ENCODE measurements at places on chromosomes 12 and 14.

DNA sequence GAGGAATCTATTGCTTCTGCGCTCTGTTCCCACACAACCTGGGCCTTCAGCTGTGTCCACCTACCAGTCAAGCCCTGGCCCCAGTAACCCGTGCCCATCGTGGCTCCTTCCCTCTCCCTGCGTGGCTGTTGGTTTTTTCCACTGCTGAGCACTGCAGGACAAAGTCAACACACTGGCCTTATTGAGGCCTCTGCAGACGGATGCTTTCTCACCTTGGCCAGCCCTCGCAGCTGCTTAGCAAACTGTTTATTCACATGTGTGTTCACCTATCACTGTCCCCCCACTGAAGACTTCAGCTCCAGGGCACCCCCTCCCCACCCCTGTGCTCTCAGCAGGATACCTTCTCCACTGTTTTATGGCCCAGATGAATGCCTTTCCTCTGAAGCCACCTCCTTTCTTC, 12.8 kb upstream of the GPX2 start:
- no peak for DNase-seq

- DNase-seq: no peak
These were observed 77.4 kb downstream of the OTOGL start for GRCh38 chr12:80176706-80177105.

DNA sequence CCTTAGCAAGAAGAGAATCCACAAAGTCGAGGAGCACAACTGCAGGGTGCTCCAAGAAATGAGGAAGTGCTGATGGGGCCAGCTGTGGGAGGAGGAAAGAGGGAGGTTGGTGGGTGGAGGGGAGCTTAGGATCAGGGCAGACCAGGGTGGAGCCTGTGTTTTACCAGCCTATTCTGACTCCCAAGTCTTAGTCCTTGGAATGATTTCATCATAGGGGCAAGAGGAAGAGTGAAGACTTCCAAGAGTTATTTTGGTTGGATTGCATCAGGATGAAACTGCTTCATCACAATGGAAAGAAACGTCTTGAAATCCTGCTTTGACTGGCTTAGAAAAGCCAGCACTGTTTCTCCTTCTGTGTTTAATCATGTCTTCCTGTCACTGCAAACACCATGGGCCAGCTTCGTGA, 194.0 kb downstream of the DPF3 start:
- DNase-seq: no peak

GRCh38 chr12:123533672-123534643, at the start of gene RILPL1:
Gene RILPL1, minus strand, starts transcription at chr12:123533719. Its CDS starts 237 bp downstream, at chr12:123533482.
- DNase-seq: peak; percentile 22

GRCh38 chr14:99650189-99650588, 5.3 kb downstream of the HHIPL1 start:
- no peak for DNase-seq

GRCh38 chr12:26318661-26319068, 123.3 kb downstream of the SSPN start:
- DNase-seq: no peak

DNA sequence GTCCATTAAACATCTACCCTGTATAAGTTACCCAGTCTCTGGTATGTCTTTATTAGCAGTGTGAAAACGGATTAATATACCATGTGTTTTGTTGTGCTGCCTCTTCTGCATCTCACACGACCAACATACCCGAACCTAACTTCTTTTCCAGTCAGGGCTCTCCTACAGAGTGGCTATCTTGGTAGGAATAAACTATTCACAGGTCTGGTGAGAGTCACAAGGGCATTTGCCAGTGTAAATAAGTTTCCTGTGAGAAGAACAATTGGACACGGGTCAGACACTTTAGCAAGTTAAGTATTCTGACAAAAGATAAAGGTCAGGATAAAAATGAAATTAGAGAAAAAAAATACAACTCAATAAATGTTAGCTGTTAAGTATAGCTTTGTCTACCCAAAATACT, 60.9 kb downstream of the MYF5 start:
- DNase-seq: no peak

GRCh38 chr12:3651585-3652424, 101.1 kb downstream of the CRACR2A start:
- DNase-seq: no peak

DNA sequence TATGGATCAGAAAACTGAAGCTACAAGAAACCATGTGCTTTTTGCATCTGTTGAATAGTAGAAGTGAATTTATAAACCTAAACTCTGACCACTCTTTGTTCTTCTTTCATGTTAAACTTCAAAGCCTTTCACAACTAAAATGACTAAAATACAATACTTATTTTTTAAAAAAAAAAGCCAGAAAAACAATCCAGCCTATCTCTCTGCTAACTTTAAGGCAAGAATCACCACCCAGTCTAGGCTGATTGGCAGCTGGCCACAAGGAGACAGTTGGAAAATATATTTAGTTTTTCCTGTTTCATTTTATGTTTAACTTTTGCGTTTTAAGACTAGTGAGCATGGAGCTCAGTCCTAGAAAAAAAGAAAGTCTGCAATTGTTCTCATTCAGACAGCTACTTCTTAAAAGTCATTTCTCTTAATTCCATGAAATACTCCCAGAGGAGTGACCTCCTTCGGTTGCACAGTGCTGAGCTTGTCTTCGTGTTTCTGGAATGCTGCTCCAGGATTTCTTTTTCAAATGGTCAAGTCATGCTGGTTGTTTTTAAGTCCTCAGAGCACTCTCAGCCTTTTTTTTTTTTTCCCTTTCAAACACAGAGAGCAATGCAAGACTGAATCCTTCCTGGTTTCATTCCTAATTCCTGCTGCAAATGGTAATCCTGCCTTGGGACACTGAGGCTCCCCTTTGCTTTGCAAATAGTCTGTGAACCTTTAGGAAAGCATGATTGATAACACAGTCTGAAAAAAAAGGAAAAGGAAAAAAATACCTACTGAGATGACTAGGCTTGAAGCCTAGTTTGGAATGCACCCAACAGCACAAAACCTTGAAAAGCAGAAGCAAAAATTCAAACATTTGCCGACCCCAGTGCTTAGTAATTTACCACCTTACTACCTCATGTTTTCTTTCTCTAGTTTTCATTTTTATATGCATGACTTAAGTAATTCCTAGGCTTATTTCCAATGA, 233.3 kb upstream of the DAAM1 start:
- DNase-seq: no peak

All from activated effector memory CD4-positive, alpha-beta T cell treated with Interleukin-2 at 50 U/mL for 16 hours (primary cell).